ENCODE measurements at places on chromosomes 16 and 17.

DNA sequence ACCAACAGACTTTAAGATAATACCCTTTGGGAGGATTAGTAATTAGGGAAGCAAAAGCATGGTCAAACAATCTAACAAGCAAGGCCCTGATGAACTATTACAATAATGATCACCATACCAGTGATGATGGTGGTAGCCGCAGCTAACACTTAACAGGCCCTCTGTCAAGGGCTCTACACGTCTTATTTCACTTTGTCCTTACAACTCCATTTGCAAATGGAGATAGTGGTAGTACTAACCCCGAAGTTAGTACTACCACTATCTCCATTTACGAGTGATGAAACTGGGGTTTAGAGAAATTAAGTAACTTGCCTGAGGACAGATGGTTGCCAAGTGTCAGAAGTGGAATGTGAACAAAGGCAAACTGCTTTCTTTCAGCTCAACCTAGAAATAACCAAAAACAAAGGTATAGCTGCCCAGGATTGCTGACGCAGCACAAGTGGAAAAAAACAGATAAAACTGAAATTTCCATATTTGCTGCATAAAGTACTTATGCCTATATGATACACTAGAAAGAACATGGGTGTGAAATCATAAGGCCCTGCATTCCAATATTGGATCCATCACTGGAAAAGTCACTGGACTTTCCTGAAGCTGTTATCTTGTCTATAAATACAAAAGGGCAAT is 24.6 kb downstream of the CEP112 start:
- DNase-seq: no peak

- no peak for DNase-seq
Measured at GRCh38 chr17:58278661-58279015, 2.1 kb downstream of the MPO start.

DNA sequence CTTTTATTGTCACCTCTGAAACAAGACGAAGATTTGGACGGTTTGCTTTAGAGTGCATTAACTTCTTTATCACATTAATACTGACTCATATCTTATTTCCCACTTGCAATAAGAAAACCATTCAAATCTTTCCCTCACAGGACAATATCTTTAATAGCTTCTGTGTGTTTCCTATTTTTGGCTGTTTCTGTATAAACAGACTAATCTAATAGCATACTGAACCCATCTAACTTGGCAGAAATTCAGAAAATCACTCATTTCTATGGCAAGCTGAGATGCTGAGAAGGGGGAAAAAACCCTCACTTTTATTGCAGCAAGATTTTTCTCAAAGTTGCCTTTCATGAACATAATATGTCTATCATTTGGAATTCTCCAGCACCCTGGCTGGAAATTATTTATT is 524.9 kb downstream of the WWOX start:
- no peak for DNase-seq

- no peak for DNase-seq
Measured at GRCh38 chr16:19389246-19389645, 28.4 kb upstream of the TMC5 start.

- DNase-seq: no peak
Measured at GRCh38 chr17:50492214-50492613, 13.6 kb downstream of the RSAD1 start.

Data from vagina (tissue), 2 donors.